HT1080 (cell line): ENCODE measurements at places on chromosomes 7 and 10. TPM values are rescaled to one million over a fixed set of nuclear protein-coding genes. Genes with fewer than 3 reads are reported as not detected.

The ITIH5 gene
- not detected in 2 replicates for total RNA-seq

The NKX1-2 gene
- total RNA-seq, result 0.05 TPM in 1 of 2 replicates, not detected in the other

The GRID2IP gene
- not detected in 2 replicates for total RNA-seq

DNA sequence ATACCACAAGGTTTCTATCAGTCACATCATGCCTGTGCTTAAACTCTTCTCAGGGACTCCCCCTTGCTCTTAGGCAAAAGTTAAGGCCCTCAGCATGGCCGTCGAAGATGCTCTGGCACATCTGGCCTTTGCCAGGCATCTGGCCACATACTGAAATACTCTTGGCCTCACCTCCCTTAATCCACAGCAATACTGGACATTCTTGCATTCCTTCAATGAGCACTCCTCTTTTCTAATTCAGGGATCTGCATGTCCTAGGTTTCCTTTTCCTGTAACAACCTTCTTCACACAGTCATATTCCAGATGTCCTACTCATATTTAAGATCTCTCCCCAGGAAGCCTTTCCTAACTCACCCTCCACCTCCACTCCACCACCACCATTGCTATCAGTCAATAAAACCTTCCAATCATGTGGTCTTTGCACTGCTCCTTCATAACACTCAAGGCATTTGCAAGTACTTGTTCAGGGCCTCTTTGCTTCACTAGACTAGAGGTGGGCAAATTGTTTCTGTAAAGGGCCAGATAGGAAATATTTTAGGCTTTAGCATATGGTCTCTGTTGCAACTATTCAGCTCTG lies 216.6 kb downstream of the KCNMA1 start:
- DNase-seq, result no peak

GRCh38 chr10:75611993-75612372 lies 180.6 kb downstream of the LRMDA start:
- DNase-seq, result no peak

DNA sequence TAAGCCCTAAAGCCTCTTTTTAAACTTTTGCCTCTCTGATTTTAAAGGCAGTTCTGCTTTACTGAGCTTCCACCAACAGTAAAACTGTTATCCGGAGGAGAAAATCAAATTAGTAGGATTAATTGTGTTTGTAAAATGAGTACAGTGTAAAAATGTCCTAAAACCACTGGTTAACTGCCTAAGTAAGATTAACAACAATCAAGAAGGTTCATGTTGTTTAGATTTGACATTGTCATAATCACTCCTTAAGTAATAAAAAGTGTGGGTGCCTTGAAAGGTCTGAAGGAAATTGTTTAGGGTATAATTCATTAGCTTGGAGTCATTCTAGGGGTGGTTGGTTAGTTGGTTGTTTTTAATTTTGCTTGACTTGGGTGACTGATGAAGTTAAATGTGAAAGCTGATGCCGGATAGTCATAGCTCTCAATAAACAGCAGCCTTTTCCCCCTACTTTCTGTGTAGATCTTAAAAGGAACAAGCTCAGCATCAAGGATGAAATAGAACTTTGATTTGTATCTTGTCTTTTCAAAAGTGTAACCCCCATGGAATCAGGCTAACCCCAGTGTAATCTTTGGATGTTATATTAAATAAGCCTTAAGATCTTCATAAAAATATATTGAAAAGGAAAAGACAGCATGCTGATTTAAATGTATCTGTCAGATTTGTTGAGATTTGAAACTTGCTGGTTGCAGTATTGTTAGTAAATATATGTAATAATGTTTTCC lies 148.3 kb downstream of the ARID5B start:
- DNase-seq, result no peak

- DNase-seq, result peak; percentile 72
Measured at GRCh38 chr10:78754269-78755062, 314.3 kb upstream of the ZMIZ1 start.

The SLC29A4 gene
- total RNA-seq, result 1.1 and 1.6 TPM in 2 replicates

The ELFN1 gene
- total RNA-seq, result 7.4 and 11.1 TPM in 2 replicates

The RSPH10B gene
- not detected in 2 replicates for total RNA-seq

DNA sequence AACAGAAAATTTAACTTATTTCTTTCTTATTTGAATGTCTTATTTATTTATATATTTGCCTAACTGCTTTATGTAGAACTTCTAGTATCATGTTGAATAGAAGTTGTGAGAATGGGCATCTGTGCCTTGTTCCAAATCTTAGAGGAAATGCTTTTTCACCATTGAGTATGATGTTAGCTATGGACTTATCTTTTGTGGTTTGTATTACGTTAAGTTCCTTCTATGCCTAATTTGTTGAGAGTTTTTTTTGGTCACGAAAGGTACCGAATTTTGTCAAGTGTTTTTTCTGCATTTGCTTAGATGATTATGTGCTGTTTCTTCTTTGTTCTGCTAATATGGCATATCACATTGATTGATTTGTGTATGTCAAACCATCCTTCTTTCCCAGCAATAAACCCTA lies 161.0 kb upstream of the TRIM24 start:
- DNase-seq, result no peak

GRCh38 chr7:68484731-68485130 lies 1113.5 kb upstream of the AUTS2 start:
- no peak for DNase-seq

DNA sequence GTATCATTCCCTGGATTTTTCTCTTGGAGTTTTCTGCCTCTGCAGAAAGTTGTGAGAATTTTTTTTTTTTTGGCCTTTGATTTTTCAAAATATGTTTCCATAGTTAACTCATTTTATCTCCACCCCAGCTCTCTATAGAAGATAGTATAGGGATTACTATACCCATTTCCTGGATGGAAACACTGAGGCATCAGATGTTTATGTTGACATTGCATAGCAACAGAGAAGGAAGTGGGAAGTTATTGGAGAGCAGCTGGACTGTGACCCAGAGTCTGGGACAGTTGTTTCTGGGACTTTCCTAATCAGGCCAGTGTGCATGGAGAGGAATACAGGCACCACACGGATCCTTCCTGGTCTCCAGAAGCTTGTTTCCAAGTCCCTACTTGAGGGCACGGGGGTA lies 158.0 kb downstream of the CDH23 start:
- no peak for DNase-seq

DNA sequence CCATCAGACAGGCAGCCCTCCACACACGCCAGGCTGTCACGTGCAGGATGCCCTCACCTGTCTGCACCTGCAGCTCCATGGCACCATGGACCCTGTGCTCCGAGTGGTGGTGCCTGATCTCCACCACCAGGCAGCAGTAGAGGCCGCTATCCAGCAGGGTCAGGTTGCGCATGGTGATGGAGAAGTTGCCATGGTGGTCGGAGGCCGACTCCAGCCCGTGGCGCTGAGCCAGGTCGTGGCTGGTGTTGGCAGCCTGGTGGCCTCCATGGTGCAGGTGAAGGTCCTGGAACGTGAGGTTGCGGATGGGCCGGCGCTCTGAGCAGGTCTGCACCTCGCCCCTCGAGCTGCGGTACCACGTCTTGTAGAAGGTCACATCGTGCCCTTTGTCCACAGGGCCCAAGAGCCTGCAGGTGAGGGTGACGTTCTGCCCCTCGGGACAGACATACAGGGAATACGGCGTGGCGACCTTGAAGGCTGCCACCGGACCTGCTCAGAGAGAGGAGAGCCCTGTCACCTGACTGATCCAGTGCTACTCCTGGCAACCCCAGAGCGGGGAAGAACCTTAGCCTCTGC lies 11.7 kb downstream of the VSIR start:
- no peak for DNase-seq

The SH2D4B gene
- 0.05 TPM in 1 of 2 replicates, not detected in the other for total RNA-seq

DNA sequence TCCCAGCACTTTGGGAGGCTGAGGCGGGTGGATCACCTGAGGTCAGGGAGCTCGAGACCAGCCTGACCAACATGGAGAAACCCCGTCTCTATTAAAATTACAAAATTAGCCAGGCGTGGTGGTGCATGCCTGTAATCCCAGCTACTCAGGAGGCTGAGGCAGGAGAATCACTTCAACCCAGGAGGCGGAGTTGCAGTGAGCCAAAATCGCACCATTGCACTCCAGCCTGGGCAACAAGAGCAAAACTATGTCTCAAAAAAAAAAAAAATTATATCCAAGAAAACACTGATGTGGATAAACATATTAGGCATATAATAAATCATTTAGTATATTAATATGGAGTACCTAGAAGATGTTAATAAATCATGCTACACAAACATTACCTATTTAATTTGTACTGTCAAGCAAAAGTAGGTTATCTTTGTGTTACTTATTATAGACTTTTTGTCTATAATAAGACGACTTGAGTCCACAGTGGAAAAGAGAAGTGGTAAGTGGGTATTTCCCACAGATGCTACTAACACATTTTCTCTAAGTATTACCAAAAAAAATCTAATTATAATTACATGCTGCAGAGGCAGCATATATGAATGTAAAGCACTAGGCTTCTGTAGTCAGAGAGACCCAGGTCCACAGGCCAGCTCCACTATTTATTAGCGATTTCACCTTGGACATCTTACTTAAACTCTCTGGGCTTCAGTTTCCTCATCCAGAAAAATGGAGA lies 34.5 kb downstream of the DNMBP start:
- no peak for DNase-seq

The TAS2R5 gene
- total RNA-seq, result 0.30 and 0.98 TPM in 2 replicates

The HOXA9 gene
- total RNA-seq, result 33.8 and 45.8 TPM in 2 replicates

The COBL gene
- total RNA-seq, result 1.2 TPM in 2 replicates

- peak; percentile 37 for DNase-seq
Measured at GRCh38 chr7:149670288-149670687, 103.1 kb downstream of the ZNF467 start.

The PNLIP gene
- total RNA-seq, result not detected in 2 replicates

GRCh38 chr10:23439452-23439960 lies 631 bp downstream of the OTUD1 start:
- no peak for DNase-seq

The FFAR4 gene
- not detected in 2 replicates for total RNA-seq

DNA sequence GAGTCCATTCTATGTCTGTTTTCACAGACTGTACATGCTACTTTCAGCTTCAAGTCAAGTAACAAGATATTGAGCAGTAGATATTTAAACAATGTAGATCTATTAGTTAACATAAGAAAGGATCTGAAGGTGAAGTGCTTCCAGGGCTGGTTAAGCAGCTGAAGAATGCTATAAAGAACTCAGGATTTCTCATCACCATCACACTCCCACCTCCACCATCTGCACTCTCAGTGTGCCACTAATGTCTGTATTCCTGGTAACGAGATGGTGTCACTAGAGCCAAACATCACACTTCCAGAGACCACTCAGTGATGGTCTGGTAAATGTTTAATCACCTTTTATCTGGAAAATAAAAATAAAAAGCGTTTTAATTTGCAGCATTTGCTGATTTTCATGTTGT lies 224.0 kb upstream of the FERD3L start:
- DNase-seq, result no peak

The SEC61A2 gene
- 2.9 and 4.9 TPM in 2 replicates for total RNA-seq

DNA sequence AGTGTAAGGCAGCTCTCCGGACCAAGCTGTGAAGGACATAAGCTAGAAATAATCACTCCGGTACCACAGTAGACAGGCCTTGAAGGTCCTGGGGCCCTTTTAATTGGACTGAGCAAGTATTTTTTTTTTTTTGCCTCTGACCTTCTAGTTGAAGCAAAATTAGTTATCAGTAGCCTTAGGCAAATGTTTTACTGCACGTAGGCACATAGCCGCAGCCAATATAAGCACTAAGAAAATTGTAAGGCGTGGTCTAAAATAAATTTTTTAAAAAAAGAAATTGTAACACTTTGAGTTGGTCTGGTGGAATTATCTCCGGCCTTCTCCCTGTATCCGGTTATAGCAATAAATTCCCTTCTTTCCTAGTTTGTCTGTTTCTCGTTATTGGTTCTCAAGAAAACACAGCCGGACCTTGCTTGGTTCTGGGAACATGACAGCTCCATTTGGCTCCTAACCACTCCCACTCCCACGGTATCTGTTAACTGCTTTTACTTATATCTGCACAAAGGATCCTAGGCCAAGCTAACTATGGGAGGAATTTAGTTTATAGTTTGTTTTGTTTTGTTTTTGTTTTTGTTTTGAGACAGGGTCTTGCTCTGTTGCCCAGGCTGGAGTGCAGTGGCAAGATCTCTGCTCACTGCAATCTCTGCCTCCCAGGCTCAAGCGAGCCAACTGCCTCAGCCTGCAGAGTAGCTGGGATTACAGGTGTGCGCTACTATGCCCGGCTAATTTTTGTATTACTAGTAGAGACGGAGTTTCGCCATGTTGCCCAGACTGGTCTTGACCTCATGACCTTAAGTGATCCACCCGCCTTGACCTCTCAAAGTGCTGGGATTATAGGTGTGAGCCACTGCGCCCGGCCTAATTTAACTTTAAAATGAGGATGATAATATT lies 124.4 kb upstream of the KIF5B start:
- DNase-seq, result no peak

DNA sequence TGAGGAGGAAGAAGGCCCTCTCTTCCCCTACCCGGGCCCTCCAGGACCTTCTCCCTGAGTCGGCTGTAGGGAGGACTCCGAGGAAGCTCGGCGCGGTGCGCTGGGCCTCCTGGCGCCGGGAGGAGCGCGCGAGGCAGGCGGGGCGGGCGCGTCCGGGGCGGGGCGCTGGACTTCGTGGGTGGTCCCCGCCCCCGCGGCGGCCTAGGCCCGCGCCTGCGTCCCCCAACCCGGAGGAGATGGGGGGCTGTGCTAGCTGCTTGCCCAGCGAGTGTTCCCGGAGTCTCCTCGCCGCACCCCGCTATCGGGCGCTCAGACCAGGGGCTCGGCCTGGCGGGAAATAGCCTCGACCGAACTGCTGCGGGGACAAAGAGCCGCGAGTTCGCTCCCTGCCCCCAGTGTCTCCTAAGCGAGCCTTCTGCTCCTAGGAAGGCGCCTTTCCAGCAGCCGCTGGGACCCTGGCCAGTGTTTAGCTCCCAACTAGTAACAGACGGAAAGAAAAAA lies 19.2 kb upstream of the SMO start:
- no peak for DNase-seq

DNA sequence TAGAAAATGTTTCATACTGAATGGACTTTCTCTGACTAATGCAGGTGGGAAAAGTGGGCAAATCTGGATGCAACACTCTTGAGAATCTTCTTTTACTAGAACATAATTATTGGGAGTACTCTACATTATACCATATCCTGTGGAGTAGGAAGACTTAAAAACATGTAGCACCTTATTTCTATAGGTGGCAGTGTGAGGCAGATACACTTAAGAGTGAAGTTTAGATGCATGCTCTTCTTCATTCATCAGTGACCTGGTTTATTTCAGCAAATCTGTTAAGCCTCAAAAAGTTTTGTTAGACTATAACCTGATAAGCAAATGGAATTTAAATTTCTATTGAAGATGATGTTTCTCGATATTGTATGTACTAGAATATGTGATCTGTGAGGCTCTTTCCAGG lies 1087.1 kb upstream of the LRRN3 start:
- DNase-seq, result no peak

DNA sequence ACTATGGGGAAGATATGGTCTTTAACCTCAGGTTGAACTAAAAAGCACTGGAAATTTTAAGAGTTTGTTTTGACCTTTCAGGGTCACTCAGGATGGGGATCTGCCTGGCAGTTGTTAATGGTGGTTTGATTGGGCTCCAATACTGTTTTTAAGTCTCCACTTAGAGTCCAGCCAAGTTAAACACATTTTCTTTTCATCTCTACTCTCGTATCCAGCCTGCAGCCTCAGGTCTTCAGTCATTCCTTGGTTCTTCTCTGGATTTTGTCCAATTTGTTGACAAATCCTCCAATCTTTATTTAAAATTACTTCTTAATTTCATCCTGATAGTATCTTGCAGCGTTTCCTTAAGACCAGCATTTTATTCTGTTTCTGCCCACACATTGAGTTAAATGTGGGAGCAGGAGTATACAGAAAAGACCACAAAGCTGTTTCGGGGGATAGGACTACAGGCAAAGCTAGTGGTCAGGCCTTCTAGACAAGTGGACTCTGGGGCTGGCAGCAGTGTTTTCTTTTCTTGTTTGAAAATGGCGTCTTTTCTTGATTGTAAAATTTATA lies 133.2 kb upstream of the INHBA start:
- DNase-seq, result no peak

- DNase-seq, result no peak
Measured at GRCh38 chr7:80466636-80467035, 45.2 kb downstream of the GNAT3 start.
